Fibroblast of lung (primary cell): ENCODE measurements at places on chromosomes 16 and 17. TPM values are rescaled to one million over a fixed set of nuclear protein-coding genes. Genes with fewer than 3 reads are reported as not detected.

Gene CCDC78
- total RNA-seq = 1.0 and 1.8 TPM in 2 replicates

Gene PIEZO1
- 135 and 313 TPM in 2 replicates for total RNA-seq

Gene SCNN1B
- total RNA-seq = not detected in 2 replicates

Gene MYH2
- not detected in 2 replicates for total RNA-seq

Gene RPTOR
- 15.2 and 22.8 TPM in 2 replicates for total RNA-seq

Gene MYOCD
- total RNA-seq = 0.17 and 0.26 TPM in 2 replicates

Gene CNGB1
- total RNA-seq = not detected in 2 replicates

Gene ZFPM1
- total RNA-seq = 1.7 and 2.1 TPM in 2 replicates

Gene FCSK
- 11.8 and 13.5 TPM in 2 replicates for total RNA-seq

Gene CDR2
- 53.7 and 73.8 TPM in 2 replicates for total RNA-seq

Gene UTP18
- total RNA-seq = 27.9 and 31.6 TPM in 2 replicates

Gene CCL7
- total RNA-seq = 0.33 and 0.51 TPM in 2 replicates

Gene PLEKHM1
- 20.5 and 27.9 TPM in 2 replicates for total RNA-seq

Gene FBXO39
- total RNA-seq = 0.51 and 0.66 TPM in 2 replicates

Gene LITAFD
- not detected in 2 replicates for total RNA-seq

Gene MMP2
- 1,311 and 1,457 TPM in 2 replicates for total RNA-seq

Gene ADCY9
- 21.6 and 37.0 TPM in 2 replicates for total RNA-seq

Gene DPEP3
- not detected in 2 replicates for total RNA-seq

Gene ALOX15B
- not detected in 2 replicates for total RNA-seq

Gene INCA1
- total RNA-seq = 0.26 and 0.33 TPM in 2 replicates

Gene YPEL2
- 7.8 and 8.0 TPM in 2 replicates for total RNA-seq

Gene NMT1
- total RNA-seq = 73.2 and 124 TPM in 2 replicates

Gene HOXB5
- 1.0 and 2.1 TPM in 2 replicates for total RNA-seq

Gene SLC39A11
- 21.1 and 27.4 TPM in 2 replicates for total RNA-seq

Gene AOC3
- 0.17 and 0.26 TPM in 2 replicates for total RNA-seq

Gene NPW
- 0.26 and 0.99 TPM in 2 replicates for total RNA-seq
